ENCODE measurements at places on chromosomes 11 and 22.

DNA sequence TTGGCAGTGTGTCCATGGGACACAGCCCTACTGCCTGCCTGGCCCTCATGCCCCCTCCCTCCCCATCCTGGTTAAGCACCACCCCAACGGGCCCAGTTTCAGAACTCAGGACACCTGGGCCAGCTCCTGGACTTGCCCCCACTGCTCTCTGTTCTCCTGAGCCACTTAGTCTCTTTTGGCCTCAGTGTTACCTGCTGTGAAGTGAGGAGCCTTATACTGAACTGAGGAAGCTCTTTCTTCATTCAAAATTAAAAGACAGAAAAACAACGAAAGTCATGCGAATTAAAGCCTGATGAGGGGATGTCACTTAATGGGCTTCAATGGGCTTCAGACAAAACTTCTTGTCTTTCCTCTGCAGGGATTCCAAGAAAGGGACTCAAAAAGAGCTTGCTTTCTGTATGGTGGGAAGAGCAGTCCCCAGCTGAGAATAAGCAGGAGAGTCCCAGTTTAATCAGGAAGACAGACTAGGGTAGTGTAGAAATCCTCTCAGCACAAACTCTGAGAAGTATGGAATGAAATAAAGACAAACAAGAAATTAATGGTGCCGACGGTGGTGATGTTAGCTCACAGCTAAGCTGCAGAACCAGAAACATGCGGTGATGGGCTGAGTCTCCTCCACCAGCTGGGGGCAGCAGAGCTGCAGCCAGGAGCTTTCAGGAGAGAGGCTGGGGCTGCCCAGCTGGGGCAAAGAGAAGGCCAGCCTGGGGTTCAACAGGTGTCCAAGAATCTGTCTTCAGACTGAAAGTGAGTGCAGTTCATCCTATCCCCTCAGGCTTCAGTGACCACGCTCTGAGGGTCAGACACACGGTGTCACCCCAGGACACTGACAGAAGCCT, 101.0 kb downstream of the GGTLC2 start:
- H3K36me3 ChIP-seq, result no peaks in the 10 kb centered on the region
- peaks cover 36% of the 10 kb centered on the region for H3K27me3 ChIP-seq
- H3K27ac ChIP-seq, result no peak overlapping the region
- H3K4me3 ChIP-seq, result no peak overlapping the region

DNA sequence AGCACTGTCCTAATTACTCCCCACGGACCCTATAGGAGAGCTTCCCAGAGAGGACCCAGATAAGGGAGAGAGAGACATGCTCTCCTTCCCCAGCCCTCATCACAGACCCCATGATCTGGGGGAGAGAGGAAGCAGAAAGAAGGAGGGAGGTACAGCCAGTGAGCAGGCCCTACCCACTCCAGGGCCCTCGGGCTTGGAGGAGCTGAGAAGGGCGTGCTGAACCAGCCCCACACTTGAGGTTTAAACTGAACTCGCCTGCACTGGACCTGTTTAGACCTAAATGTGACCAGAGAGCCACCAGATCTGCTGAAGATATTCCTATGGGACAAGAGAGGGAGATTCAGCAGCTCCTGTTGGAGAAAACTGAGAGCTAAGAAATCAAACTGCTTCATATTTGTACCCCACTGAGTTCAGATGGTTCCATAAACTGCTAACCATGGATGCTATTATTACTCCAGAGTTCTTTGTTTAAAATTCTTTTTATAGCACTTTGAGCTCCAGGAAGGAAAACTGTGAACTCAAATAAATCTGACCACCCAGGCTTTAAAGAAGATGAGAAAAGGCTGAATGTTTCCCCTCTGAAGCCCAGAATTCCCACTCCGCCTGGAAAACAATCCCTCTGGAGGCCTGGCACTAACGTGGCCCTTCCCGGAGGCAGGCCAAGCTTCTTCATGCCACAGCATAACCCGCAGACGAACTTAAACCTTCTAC, 67.2 kb downstream of the EFCAB6 start:
- H3K27me3 ChIP-seq, result peaks cover 70% of the 10 kb centered on the region
- no peak overlapping the region for H3K27ac ChIP-seq
- H3K4me3 ChIP-seq, result no peak overlapping the region
- no peaks in the 10 kb centered on the region for H3K4me1 ChIP-seq
- DNase-seq, result no peak

DNA sequence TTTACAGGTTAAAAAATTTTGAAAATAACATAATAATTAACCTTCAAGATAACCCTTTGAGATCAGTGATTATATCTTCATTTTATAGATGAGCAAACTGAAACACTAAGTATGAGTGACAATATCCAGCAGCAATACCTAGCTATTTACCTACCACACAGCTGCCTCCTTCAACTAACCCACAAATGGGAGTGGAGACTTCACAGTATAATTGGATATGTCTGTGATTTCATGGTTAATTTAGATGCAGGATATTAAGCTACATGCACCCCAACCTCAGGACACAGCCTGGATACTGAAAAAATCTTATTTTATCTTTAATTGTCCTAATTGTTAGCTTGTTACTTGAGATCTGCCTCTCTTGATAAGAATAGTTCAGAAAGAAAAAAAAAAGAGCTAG, 297.2 kb upstream of the ANO5 start:
- no peak for DNase-seq
- H3K27me3 ChIP-seq, result no peaks in the 10 kb centered on the region
- H3K27ac ChIP-seq, result no peak overlapping the region
- no peaks in the 10 kb centered on the region for H3K4me1 ChIP-seq
- H3K36me3 ChIP-seq, result no peaks in the 10 kb centered on the region

DNA sequence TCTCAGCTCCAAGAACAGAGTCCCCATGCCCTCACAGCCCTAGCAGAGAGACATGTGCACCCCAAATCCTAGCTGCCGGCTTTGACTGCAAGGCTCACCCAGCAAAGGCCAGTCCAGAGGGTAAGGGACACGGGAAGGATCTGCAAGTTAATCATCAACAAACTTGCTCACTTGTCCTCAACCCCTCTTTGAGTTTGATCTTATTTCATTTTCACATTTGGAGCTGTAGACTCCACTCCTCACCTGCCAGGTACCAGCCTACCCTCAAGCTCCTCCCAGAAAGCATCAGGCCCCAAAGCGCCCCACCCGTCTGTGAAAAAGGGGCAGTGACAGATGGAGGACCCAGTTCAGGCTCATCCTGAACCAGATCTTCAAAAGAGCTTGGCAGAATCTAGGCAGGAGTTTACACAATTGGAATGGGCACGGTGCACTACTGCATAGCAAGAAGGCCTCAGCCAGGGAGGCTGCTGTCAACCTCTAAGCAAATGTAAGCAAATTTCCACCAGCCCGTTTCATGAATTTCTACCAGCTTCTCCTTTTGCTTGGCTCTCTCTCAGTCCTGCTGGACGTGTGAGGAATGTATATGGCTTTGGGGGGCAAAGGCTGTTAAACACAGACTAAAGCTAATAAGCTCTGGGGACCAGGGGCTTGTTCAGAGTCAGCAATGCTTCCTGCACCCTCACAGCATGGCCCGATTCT, 5.5 kb downstream of the EHD1 start:
- peaks cover 20% of the 10 kb centered on the region for H3K4me1 ChIP-seq
- H3K36me3 ChIP-seq, result peaks cover 25% of the 10 kb centered on the region
- no peak for DNase-seq
- H3K4me3 ChIP-seq, result no peak overlapping the region
- no peaks in the 10 kb centered on the region for H3K27me3 ChIP-seq

DNA sequence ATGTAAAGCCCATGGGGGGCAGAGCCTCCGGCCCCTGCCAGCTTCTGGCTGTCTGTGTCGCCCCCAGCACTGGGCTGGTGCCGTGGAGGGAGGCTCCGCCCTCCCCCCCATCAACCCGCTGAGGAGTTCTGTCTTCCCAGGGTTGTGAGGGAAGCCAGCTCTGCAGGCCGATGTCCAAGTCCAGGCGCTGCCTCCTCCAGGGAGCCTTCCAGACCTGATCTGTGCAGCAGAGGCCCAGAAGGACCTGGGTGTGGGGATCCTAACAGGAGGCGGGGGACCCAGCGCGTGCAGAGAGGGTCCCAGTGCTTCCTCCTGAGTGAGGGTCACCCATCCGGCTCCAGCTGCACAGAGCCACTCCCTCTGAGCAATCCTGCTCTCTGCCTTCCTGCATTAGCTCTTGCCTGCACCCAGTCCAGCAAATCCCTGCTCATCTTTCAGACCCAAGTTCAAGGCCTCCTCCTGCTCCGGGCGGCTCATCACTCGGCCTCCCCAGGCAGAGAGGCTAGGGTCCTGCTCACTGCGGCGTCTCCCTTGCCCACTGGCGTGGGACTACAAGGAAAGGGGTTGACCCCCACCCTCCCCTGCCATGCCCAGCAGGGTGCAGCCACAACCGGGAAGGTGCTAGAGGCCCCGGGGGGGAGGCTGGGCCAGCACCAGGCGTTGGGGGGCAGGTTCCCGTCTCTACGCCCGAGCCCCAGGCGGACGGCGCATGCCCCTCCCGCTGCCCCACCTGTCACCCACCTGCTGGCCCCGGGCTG, 16.4 kb downstream of the PRR33 start:
- H3K27ac ChIP-seq, result no peak overlapping the region
- no peaks in the 10 kb centered on the region for H3K36me3 ChIP-seq
- no peaks in the 10 kb centered on the region for H3K4me1 ChIP-seq
- DNase-seq, result no peak
- no peaks in the 10 kb centered on the region for H3K27me3 ChIP-seq

GRCh38 chr11:9688716-9689511, 25.0 kb downstream of the SWAP70 start:
- DNase-seq, result no peak
- H3K4me1 ChIP-seq, result peaks cover 31% of the 10 kb centered on the region
- no peaks in the 10 kb centered on the region for H3K27me3 ChIP-seq
- H3K4me3 ChIP-seq, result no peak overlapping the region

DNA sequence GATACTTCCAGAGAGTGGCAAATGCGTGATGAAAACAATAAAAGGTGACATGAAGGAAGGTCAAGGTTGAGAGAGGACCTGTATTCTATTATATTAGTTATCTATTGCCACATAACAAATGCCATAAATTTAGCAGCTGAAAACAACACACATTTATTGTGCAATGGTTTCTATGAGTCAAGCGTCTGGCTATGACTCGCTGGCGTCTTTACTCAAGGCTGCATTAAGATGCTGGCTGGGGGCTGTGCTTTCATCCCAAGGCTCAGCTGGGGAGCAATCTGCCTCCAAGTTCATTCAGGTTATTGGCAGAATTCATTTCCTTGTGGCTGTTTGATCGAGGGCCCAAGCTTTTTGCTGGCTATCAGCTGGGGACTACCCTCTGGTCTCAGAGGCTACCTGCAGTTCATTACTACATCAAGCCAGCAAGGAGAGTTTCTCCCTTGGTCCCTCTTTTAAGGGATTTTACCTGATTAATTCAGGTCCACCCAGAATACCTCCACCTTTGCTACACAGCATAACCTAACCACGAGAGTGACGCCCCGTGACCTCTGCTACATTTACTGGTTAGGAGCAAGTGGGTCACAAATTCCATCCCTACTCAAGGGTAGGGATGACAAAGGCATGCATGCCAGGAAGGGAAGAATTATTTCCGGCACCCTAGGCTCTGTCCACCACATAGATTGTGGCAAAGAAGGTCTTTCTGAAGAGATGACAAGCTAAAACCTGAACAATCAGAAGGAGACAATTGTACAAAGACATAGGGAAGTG, 549.1 kb downstream of the MN1 start:
- peaks cover 7% of the 10 kb centered on the region for H3K4me1 ChIP-seq
- H3K36me3 ChIP-seq, result no peaks in the 10 kb centered on the region
- H3K27me3 ChIP-seq, result no peaks in the 10 kb centered on the region
- no peak overlapping the region for H3K4me3 ChIP-seq
- no peak overlapping the region for H3K27ac ChIP-seq

GRCh38 chr11:2781408-2782274, 81.8 kb upstream of the KCNQ1OT1 start:
- no peaks in the 10 kb centered on the region for H3K27me3 ChIP-seq
- no peak overlapping the region for H3K4me3 ChIP-seq
- no peaks in the 10 kb centered on the region for H3K36me3 ChIP-seq

GRCh38 chr11:47060807-47061206, 115.9 kb downstream of the ARFGAP2 start:
- DNase-seq, result no peak
- H3K27ac ChIP-seq, result no peak overlapping the region
- H3K27me3 ChIP-seq, result no peaks in the 10 kb centered on the region
- no peaks in the 10 kb centered on the region for H3K36me3 ChIP-seq
- no peak overlapping the region for H3K4me3 ChIP-seq

DNA sequence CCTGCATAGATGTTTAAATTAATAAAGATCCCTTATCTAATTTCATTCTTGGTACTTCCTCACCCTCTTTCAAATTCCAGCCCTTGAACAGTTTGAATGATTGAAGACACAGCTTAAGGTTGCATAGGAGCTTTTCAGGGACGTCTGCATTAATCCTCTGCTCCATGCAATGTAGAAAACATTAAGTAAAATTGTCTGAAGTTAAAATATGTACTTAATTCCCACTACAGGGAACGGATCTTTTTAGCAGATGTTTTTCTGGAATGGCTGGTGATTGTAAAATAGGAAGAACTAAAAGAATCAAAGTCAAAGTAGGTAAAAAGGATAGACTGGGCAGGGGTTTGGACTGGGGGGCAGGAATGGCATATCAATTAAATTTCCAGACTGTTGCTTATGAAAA, 58.9 kb downstream of the ABTB2 start:
- no peak overlapping the region for H3K27ac ChIP-seq
- H3K36me3 ChIP-seq, result no peaks in the 10 kb centered on the region
- H3K4me1 ChIP-seq, result peaks cover 19% of the 10 kb centered on the region
- no peaks in the 10 kb centered on the region for H3K27me3 ChIP-seq
- no peak overlapping the region for H3K4me3 ChIP-seq

Data from HCT116 (cell line).